ENCODE measurements at places on chromosomes 4 and X. TPM values are rescaled to one million over a fixed set of nuclear protein-coding genes. Genes with fewer than 3 reads are reported as not detected.

DNA sequence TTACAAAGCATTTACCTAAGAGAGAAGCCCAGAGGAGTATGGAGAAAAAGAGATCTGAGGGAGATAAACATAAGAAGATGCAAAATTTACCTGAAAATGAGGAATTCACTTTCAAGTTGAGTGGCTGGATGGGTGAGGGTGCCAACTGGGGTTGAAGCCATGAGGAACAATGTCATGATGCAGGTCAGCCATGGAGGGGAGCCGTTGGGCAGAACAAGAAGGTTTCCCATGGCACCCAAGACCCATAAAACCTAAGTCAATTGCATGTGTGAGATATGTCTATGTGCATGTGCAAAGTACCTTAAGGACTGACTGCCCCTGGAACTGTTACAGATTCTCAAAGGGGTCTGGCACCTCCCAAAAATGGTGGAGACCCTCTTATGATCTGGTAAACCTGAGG, 46.6 kb upstream of the PRRG1 start:
- DNase-seq: peak; percentile 49

GRCh38 chrX:100413229-100413628, 3.2 kb upstream of the PCDH19 start:
- DNase-seq: no peak

GRCh38 chrX:71315917-71316316, 14.4 kb downstream of the ITGB1BP2 start:
- DNase-seq: no peak

DNA sequence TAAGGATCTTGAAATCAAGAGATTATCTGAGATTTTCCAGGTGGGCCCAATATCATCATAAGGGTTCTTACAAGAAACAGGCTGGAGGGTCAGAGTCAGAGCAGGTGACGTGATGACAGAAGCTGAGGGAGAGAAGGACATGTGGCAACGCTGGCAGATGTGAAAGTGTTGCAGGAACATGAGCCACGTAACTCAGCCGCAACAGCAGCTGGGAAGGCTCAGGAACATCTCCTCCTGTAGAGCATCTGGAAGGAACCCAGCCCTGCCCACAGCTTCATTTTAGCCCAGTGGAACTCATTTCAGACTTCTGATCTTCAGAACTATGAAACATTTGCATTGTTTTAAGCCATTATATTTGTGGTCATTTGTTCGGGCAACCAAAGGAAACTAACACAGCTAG, 156.3 kb upstream of the VEGFC start:
- DNase-seq: no peak

DNA sequence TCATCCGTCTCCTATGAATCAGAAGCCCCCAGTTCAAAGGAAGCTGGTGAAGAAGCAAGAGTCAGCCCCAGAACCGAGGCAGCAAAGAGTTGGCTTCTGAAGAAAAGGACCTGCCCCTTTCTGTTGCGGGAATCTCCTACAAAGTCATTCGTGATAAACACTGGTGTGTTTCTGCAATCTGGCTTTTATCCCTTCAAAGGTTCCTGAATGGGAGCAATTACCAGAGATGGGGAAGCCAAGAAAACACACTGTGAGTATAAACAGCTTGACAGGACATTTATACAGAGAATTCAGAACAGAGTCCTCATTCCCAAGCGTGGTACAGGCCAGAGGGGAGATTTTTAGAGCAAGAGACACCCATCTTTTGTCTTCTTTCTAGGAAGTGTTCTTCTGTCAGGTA, 226.8 kb upstream of the LNX1 start:
- DNase-seq: no peak

DNA sequence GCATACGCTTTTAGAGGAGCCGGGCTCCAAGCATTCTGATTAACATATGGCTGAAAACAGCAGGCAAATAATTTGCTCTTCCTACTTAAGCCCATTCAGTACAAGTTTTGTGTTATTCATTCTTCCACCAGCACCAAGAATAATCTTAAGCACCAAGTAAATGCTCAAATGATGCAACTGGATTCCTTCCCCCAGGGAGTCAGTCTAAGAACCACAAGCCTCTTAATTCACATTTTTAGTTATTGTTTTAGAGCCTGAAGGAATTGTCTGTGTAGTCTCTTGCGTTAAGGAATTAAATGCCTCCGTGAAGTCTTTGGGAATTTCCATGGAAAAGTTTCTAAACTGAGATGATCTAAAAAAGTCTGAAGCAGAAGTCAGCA, 61.5 kb upstream of the MAGEB2 start:
- DNase-seq: no peak

- peak; percentile 20 for DNase-seq
Observed at GRCh38 chr4:7771541-7772507, 167.8 kb downstream of the AFAP1 start.

- DNase-seq: no peak
Observed at GRCh38 chr4:48780865-48781214, 761 bp upstream of the FRYL start.

DNA sequence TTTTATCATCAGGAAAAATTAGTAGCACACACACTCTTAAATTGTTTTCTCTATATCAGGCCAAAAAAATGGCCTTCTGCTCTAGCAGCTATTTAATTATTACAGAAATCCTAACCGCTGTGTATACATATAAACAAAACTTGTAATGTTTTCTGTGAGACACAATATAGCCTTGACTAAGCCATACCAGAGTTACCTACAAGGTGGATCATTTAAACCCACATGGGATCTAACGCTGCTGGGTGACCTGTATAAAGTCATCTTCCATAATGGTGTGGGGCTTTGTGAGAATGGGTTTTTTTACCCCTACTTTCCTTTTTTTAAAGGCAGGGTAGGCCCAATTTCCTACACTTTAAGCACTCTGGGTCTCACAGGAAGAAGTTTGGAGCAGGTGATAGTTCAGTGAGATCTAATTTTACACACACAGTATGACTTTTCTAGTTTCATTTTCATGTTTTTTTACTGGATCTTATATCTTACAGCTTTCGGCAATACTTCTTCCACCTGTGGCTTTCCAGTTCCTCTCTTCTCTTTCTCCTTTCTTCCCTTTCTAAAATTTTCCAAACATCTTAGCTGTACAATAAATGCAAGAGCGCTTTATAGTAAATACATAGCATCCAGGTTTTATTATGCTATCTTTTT, 66.9 kb upstream of the MMAA start:
- no peak for DNase-seq

DNA sequence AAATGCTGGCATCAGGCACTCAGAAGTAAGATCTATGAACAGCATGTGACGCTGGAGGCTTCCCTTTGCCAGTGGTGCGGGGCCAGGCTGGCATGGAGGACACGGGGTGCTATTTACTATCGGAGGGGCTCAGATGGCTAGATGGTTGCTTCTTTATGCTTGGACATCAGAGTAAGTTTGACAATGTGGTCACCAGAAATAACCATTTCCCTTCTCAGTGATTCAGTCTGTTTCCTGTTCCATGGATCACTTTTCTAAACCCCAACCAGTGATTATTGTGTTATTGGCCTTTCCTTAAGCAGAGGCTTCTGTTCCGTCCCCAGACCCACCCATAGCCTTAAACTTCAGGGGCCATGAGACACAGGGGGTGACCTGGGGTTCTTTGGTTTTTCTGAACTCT, 55.4 kb upstream of the DHX15 start:
- DNase-seq: no peak

- peak; percentile 31 for DNase-seq
Observed at GRCh38 chrX:115894087-115894486, 276.5 kb upstream of the AGTR2 start.

DNA sequence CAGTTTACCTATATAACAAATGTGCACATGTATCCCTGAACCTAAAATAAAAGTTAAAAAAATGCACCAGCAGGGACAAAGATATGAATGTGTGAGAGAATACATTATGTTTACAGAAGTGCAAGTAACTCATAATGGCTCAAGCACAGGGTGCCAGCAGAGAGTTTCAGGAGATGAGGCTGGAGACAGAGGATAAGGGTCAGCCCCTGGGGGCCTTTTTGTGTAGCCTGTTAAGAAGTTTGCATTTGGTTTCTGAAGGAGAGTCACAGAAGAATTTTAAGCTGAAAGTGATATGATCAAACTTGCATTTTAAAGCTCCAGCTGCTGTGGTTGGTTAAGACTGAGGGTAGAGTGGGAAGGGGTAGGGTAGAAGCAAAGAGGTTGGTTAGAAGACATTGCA, 48.6 kb upstream of the CAPN6 start:
- no peak for DNase-seq

DNA sequence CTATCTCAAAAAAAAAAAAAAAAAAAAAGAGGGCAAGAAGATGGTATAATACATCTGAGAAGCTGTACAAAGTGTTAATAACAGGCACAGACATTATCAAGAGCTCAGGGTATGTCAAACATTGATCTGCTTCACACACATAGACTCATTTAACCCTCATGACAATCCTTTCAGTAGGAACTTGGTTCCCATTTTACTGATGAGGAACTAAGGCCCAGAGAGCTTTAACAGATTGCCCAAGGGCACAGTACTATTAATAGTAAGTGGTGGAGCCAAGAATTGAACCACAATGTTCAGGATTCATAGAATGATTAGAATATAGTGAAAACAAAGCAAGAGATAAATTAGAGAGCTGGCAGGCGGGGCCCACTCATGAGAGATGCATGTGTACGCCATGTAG, 154.4 kb downstream of the EFHC2 start:
- no peak for DNase-seq

DNA sequence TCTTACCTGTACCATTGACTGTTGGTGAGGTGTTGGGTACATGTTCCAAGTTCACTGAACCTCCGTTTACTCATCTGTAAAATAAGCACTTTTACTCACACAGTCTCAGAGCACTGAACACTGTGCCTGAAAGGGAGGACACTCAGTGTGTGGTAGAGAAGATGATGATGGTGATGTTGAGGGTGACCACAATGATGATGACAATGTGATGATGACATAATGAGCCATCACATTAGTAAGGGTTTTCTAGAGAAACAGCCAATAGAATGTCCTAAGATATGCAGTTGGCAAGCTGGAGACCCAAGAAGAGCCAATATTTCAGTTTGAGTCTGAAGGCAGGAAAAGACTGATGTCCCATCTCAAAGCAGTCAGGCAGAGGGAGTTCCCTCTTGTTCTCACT, 315.4 kb upstream of the IGFBP7 start:
- no peak for DNase-seq

- peak; percentile 17 for DNase-seq
Observed at GRCh38 chrX:56798339-56798711, 69.3 kb downstream of the NBDY start.

DNA sequence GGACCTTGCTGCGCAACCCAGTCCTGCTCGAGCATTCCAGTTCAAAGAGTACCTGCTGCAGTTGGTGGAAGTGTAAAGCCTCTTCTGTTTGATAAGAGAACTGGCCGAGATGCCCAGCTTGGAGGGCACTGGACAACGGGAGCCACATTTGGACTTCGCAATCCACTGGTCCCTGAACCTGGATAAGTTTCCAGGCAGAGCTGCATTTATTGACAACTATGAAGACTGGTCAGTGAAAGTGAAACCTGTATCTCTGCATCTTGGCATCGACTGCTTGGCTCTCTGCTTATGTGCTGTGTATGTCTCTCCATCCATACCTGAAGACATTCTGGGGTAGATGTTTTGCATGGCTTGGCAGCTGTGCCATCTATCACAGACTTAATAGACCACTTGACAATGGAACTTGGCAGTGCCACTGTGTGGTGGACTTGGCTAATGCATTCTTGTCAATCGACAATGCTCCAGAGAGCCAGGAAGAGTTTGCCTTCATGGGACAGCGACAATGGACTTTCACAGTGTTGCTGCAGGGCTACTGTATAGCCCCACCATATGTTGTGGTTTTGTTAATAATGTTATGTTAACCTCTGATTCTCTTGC, 43.5 kb upstream of the ZBTB33 start:
- DNase-seq: no peak

- no peak for DNase-seq
Observed at GRCh38 chr4:160795216-160795615, 1368.6 kb downstream of the FSTL5 start.

GRCh38 chrX:136168929-136169735, 21.8 kb downstream of the FHL1 start:
- DNase-seq: peak; percentile 71

GRCh38 chr4:106444557-106444956, 76.0 kb upstream of the GIMD1 start:
- DNase-seq: no peak

DNA sequence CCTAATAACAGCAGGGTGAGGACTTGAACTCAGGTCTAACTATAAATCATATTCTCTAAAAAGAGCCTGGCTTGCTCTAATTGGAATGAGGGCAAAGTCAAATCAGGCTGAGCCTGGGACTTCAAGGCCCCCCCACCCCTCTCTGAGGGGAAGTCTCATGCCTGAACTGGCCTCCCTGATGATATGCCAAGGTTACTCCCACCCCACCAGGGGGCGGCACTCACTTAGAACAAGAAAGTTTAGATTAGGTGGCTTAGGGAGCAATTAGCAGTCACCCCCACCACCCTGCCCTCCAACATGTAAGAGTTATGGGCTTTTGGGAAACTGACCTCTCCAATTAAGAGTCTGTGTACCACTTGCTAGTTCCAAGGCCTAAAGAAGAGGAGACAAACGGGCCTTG, 2.7 kb downstream of the FOXO4 start:
- DNase-seq: no peak

- DNase-seq: no peak
Observed at GRCh38 chrX:135652602-135653001, 60.8 kb upstream of the CT45A1 start.

Gene NDST4
- total RNA-seq: not detected

Gene GPR119
- not detected for total RNA-seq

Gene DCAF4L1
- total RNA-seq: 0.07 TPM

Gene PRKG2
- total RNA-seq: 1.9 TPM

Gene FAM241A
- total RNA-seq: 0.13 TPM

Gene STPG2
- 0.11 TPM for total RNA-seq

Gene FATE1
- not detected for total RNA-seq

Gene TLR2
- total RNA-seq: 0.90 TPM

Gene PPM1K
- total RNA-seq: 10.2 TPM

Gene CYLC1
- not detected for total RNA-seq

Gene CXorf65
- not detected for total RNA-seq

Gene NSUN7
- 15.9 TPM for total RNA-seq

Gene PCSK1N
- total RNA-seq: 3.9 TPM

Gene AKAP4
- total RNA-seq: not detected

Gene FRMD7
- total RNA-seq: not detected

Data from H9 (cell line).